ENCODE measurements at places on chromosomes 7 and 10.
A peak's percentile ranks its signal among the peaks of the same experiment; 100 is the strongest.

GRCh38 chr7:112350585-112350984 is 99.7 kb upstream of the IFRD1 start:
- no peak for DNase-seq

DNA sequence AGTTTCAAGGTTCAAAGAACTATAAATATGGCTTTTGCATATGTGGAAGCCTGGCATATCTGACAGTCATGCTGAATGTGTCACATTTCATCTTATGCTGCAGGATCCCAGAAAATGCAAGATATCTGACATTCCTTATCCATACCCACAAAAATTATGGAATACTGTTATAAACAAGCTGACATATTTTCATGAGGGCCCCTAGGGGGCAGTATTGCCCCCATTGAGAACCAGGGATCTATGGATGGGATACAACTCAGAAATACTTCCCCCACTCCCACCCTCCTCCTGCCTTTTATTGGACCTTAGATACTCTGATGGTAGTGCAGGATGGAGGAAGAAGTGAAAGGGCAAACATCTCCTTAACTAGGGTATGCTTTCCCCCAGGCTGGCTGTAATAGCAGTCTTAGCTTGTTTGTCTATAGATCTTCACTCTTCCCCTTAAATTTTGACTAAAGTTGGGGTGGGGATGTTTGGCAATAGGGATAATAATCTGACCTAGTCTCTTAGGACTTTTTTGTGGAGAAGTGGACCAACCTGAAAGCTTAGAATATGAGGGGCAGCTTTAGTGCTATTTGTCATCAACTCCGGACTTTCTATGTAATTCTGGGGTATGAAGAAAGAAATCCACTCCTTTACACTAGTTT is 3.5 kb upstream of the GNGT1 start:
- DNase-seq: no peak

- no peak for DNase-seq
Measured at GRCh38 chr10:84424731-84425167, 96.4 kb downstream of the CCSER2 start.

- no peak for DNase-seq
Measured at GRCh38 chr10:61063034-61063433, 119.0 kb upstream of the RHOBTB1 start.

DNA sequence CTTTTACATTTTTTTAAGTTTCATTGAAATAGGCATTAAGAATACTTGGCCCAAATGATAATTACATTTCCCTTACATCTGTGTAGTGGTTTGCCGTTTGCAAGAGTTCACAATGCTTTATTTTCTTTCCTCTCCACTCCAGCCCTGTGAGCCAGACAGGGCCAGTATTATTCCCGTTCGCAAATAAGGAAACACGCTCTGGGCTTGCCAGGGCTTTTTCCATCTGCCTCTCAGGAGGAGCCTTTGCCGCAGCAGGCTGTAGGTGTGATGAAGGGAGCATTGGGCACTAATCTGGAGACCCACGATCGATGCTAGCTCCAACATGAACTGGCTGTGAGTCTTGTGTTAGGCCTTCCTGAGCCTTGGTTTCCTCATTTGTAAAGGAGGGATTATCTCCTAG is 154.4 kb downstream of the GALNT17 start:
- no peak for DNase-seq

DNA sequence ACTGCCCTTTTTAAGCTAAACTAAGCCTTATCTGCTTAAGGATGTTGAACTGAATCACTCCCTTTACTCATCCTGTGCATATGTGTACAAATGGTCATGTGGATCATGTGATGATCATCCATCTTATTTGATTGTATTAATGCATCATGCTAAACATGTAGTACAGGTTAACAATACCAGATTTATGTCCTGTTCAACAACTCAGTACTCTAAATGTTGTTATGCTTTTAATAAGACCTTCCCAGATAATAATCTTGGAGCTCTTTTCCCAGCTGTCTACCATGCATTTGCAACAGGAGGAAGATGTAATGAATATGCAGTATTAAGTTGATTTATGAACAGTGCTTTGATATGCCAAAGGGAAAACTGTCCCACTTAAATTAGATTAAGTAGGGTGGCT is 318.0 kb downstream of the BICC1 start:
- DNase-seq: no peak

DNA sequence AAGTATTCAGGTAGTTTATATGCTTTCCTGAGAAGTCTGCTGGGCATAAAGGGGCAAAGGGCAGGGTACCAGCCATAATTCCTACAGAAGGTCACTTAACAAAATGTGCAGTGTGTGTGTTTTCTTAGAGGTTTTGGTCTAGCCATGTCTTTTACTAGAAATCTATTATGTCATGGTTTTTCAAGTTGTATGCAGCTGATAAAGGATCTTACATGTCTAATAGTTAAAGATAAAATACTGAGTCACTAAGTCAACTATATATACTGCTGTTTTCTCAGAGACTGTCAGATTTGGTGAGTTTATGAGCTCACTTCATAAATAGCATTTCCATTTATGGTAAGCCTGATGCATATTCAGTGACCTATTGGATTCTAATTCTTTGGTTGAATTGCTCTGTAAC is 7.7 kb downstream of the CASP2 start:
- DNase-seq: no peak

DNA sequence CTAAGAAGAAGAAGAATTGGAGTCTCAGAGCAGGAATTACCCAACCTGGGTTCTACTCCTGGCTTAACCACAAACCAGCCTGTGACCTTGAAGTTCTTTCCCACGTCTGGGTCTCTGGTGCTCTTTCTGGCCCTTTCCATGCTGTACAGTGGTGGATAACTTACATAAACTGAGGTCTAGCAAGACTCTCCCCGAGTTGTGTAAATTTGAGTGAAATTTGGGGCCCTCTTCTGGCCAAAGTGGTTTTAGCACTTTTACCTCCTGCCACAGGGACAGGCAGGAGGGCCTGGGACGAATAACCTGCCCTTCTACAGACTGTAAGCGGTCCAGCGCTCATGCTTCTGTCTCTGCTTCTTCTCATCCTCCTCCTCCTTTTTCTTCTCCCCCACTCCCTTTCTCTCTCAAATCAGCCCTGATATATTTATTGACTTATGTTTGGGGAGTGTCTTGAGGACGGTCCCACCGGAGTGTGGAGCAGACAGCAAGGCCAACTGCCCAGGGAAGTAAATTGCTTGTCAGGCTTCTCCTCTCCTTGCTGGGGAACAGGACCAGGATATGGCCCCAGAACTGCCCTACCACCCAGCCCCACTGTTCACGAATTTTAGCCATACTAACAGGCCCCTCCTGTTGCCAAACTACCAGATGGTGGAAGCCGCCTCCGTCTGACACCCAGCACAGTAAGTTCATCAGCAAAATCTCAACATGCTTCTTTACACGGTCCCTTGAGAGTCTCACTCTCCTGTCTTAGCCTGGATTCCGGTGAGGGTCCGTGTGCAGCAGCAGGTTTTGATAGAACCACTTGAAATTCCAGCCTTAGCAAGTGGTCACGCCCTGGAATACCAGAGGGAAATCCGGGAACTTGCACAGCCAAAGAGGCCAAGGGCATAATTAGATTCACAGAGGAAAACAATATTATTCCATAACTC is 4.0 kb upstream of the SH3PXD2A start:
- peak; percentile 57 for DNase-seq

- DNase-seq: no peak
Measured at GRCh38 chr7:137241655-137242360, 101.7 kb downstream of the PTN start.

DNA sequence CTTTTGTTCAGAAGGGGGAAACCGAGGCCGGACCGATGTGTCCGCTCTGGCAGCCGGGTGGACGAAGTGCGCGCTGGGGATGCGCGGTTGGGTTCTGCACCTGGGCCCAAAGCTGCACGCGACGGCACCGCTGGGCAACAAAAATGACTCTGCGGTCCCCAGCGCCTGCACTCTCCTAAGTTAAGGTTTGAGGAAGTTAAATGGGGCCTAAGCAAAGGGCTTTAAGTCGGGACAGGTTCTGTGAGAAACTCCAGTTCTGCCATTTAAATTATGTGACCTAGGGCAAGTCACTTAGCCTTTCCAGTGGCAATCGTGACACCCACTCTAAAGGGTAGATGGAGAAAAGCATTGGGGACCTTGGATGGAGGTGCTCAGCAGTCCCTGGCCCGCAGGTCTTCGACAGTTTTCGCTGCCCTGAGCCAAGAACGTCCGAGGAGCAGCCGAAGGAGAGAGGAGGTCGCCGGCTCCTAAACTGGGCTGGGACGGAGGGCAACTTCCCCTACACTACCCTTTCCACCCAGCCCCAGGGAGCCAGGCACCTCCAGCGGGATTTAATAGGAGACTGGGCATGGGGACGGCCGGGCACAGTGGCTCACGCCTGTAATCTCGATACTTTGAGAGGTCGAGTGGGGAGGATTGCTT is 534 bp upstream of the ACBD5 start:
- DNase-seq: no peak

GRCh38 chr7:134070673-134071072 is 56.5 kb upstream of the LRGUK start:
- no peak for DNase-seq

DNA sequence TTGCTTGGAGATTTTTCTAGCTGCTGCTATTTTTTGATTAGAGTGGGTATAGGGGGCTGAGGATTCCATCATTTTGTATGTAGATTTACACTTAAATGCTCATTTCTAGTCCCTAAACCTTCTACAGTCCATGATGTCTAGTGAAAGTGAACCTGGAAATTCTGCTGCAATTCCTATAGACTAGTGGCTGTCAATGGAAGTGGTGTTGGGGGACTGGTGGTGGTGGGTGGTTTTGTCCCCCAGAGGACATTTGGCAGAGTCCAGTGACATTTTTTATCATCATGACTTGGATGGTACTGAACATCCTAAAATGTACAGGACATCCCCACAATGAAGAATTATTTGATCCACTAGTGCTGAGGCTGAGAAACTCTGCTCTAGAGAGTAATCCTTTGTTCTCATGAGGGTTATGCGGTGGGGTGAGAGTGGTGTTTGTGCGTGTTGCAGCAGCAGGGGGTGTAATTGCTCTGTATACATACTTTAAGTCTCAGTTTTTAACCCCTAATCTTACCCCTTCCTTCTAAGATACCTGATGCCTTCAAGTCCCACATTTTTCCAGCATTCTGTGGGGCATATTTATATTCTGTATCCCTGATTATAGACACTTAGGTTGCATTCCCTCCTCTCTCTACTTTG is 35.0 kb downstream of the KIF11 start:
- DNase-seq: no peak

GRCh38 chr10:85851325-85851724 is 515.3 kb downstream of the GRID1 start:
- DNase-seq: no peak

- DNase-seq: no peak
Measured at GRCh38 chr7:50352282-50352681, 47.8 kb downstream of the IKZF1 start.

- DNase-seq: no peak
Measured at GRCh38 chr7:86978808-86979506, 80.5 kb downstream of the ELAPOR2 start.

- no peak for DNase-seq
Measured at GRCh38 chr7:151043959-151044358, 4.4 kb upstream of the ASIC3 start.

DNA sequence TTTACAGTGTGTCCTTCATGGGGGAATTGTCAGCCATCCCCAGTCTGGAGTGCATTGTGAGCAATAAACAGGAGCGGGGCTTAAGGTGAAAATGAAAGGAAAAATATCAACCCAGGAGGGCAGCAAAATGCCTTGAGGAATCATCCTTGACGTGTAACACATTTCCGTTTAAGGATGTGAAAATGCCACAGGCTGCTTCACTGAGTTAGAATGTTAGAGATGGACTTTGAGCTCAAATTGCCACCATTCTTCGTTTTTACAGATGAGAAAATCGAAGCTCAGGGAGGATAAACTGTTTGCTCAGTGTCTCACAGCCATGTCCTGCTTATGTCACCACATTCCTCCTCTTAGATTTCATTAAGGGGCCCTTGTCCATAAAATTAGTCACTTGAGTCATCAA is 23.1 kb downstream of the SORCS3 start:
- DNase-seq: no peak

DNA sequence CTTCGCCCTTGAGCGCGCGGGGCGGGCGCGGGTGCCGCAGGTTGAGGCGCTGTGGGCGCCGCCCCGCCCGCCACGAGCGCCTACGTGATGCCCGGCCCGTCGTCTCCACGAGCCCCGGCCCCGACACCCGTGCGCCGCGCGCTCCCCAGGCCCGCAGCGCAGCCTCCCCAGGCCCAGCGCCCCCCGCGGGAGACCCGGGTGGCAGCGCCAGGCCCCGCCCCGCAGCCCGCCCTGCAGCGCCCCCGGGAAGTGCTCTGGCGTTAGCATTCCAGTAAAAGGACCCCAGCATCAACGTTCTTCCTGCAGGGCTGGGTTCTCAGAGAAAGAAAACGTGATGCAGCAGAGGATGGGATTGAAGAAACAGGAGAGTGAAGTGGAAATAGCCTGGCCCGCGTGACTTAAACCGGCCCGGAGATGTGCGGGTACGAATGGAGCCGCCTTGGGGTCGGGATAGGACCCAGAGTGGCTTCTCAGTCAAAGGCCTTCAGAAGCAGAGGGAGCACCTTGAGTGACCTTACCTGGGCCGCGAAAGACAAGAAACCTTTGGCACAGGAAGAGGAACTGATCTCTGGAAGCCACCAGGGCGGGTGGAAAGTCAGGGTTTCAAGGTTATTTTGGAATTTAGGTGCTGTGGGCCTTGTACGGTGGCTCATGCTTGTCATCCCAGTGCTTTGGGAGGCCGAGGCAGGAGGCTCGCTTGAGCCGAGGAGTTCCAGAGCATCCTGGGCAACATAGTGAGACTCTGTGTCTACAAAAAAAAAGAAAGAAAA is 1.8 kb downstream of the PFKP start:
- no peak for DNase-seq

- no peak for DNase-seq
Measured at GRCh38 chr10:124563320-124564040, 101.9 kb downstream of the LHPP start.

DNA sequence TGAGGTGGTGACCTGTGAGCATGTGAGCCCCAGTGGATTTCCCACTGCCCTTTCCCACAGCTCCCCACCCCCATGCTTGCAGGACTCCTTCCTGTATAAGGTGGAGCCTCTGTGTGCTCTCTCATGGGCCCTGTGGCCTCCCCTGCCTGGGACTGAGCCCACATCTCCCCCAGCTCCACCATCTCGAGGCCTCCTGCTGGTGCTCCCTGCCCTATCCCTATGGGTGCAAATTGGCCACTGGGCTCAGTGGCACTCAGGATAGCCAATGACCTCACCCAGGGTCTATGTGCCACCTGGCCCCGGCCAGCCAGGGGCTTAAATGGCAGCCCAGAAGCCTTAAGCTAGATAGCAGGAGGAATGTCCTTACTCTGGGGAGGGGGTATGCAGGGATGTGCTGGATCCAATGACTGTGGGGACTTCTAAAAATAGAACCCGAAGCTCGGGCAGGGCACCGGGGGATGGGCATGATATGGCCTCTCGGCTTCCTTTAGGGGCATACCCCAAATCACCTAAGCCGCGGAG is 2.0 kb downstream of the LDB3 start:
- DNase-seq: no peak

- DNase-seq: no peak
Measured at GRCh38 chr7:27793780-27794179, 53.8 kb downstream of the TAX1BP1 start.

DNA sequence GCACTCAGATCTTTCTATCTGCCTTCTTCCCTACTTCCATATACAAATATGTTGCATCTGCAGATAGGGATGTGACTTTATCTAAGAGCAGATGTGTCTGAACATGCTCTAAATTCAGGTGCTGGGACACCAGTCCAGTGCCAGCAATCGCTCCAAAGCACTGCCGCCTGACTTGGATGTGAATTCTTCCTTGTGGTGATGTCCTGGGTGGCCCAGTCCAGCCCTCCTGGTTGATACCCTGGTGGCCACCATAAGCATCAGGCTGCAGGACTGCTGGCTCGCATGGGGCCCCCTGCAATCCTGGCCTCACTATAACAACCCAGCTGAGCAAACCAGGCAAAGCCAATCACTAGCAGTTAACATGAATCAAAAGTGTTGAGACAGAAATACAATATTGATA is 149.2 kb upstream of the PDE1C start:
- DNase-seq: no peak

Data from DMS153 (cell line).